ENCODE measurements at places on chromosomes 2 and 18.

- DNase-seq = no peak
Measured at GRCh38 chr2:198376677-198377076, 572.3 kb downstream of the PLCL1 start.

- DNase-seq = no peak
Measured at GRCh38 chr2:218988164-218988563, 3.2 kb upstream of the FEV start.

DNA sequence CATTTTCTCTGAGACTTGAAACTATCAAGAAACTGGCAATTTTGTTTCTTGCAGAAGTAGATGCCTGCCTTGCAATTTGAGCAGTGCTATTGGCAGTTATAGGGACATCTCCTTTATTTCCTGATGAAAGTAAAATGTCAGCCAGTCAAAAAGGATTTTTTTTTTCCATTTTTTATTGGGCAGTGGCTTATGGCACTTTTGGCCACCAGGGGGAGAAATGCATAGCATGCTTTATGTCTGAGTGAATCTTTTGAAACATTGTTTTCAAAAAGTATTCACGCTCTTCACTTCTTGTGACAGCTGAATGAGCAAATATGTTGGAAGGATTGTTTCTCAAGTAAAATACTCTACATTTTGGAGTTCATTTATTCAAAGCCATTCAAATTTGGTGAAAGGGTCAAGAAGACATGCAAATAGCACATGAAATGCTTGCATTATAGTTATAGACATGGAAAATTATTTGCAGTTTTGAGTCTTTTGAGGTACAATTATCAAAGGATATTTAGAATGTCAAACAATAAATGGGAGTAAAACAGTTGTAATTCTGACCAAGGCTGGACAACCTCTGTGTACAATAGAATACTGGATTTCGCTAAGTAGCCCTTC lies 491.0 kb downstream of the CDH2 start:
- no peak for DNase-seq

- no peak for DNase-seq
Measured at GRCh38 chr2:237732790-237733381, 65.7 kb upstream of the RBM44 start.

DNA sequence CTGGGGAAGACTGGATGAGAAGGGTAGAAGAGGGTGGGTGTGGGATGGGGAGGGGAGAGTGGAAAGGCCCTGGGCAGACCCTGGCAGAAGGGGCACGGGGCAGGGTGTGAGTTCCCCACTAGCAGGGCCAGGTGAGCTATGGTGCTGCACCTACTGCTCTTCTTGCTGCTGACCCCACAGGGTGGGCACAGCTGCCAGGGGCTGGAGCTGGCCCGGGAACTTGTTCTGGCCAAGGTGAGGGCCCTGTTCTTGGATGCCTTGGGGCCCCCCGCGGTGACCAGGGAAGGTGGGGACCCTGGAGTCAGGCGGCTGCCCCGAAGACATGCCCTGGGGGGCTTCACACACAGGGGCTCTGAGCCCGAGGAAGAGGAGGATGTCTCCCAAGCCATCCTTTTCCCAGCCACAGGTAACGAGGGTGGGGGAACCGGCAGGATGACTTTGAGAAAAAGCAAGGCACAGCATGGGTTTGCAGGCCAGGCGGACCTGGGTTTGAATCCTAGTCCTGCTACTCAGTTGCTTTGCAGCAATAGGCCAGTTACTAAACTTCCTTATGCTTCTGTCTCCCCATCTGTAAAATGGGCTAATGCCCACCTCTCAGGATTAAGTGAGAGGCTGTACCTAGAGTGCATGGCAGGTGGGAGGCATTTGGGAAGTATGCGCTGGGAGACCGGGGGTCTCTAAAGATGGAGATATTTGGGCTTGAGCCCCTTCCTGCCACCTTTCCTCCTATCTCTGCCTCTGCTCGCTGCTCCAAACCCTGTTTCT lies at the start of gene INHA:
Gene INHA, plus strand, starts transcription at position 74 of the 765 bp plus-strand sequence. Its CDS starts 65 bp downstream, at position 139.
- no peak for DNase-seq

DNA sequence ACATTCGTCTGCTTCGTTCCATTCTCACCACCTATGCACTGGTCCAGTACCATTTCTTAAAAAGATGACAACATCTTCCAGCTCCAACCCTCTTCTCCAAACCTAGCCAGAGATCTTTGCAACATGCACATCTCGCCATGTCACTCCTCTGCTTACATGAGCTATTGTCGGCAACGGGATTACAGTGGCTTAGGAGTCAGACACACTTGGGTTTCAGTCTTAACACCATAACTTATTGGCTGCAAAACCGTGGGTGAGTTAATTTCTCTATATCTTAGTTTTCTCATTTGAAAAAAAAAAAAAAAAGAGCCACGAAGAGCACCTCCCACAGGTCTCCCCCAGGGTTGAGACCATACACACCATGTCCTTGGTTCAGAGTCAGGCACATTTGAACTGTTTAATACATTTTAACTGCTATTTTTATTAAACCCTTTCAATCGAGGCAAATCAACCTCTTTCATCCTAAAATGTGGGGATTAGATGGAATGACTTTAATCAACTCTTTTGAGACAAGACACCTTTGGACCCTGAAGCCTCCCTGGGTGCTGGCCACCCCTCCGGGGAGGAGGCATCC lies 889 bp downstream of the ANKRD29 start:
- DNase-seq = no peak

- DNase-seq = no peak
Measured at GRCh38 chr2:2866459-2866858, 511.2 kb downstream of the EIPR1 start.

DNA sequence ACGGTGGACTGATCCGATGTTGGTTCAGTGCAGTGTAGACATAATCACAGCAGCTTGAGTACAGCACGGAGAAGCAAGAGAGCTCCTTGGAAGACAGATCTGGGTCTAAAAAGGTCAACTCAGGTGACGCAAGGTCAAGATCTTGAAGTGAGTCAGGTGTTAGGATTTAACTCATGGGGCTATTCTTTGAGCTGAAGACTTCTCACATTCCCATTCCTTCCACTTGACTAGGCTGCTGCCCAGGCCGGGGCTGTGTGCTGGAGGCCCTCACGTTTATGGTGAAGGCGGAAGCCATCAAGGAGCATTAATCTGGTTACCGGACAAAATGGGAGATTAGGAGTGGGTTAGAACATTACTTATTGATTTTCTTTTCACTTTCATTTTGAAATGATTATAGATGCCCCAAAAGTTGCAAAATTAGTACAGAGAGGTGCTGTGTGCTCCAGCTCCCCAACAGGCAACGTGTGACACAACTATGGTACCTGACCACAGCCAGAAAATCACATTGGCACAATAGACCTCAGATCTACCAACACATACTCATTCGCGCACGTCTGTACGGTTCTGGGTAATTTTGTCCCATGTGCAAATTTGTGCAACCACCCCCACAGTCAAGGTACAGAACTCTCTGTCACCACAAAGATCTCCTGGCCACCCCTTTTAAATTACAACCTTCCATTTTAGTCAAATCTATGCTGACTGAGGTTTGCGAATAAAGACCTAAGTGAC lies 77.6 kb upstream of the SEC11C start:
- DNase-seq = no peak

DNA sequence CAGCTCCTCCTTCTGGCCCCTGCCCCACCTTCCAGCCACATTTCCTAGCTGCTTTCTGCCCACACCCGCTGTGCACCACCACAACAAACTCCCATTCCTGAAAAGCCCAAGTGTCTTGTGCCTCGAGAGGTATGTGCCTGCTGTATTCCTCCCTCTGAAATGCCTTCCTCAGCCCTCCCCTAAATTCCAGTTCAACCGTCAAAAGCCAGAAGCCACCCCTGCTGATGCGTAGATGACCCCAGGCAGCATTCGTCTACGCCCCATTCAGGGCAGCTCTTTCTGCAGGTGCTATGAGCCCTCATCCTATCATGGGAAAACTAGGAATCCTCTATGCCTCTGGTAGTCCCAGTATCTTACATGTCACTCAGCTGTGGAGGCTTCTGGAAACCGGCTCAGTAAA lies 71.7 kb downstream of the DNMT3A start:
- no peak for DNase-seq
